ENCODE measurements at places on chromosomes 5 and 9.

- DNase-seq, result no peak
These were observed 55.2 kb upstream of the AFAP1L1 start for GRCh38 chr5:149216496-149216895.

- no peak for DNase-seq
These were observed 56.9 kb upstream of the SLC1A1 start for GRCh38 chr9:4433379-4433778.

DNA sequence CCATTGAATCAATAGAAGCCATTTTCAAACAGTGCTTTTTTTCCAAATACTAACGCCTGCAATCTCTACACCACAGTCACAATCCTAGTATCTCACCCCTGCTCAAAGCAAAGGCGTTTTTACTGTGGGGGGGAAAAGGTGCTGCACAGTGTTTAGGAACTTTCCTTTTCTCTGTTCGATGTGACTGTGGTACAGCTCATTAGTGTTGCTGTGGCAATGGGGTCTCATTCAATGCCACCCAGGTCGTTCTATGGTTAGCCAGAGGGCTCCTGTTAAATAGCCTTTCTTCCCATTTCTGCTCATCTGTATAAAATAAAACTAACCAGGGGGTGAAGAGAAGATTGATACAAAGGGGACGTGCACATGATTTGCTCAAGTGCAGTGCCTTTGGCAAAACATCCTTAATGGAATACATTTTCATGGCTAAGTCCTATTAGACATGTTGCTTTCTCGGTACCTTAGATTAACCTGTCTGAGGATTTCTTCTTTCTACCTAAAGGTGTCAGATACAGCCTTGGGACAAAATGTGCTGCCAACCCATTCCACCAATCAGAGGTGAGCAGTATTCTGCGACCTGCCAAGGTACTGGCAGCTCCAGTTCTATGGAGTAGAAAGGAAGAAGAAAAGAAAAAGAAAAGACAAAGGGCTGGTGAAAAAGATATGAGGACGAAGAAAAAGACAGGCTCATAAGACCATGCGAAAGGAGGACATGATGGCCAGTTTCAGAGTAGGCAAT lies 651.4 kb upstream of the DMAC1 start:
- DNase-seq, result no peak

- DNase-seq, result no peak
These were observed 897 bp downstream of the NDST1 start for GRCh38 chr5:150508828-150509227.

GRCh38 chr9:83474631-83475030 lies 63.6 kb downstream of the FRMD3 start:
- DNase-seq, result no peak

DNA sequence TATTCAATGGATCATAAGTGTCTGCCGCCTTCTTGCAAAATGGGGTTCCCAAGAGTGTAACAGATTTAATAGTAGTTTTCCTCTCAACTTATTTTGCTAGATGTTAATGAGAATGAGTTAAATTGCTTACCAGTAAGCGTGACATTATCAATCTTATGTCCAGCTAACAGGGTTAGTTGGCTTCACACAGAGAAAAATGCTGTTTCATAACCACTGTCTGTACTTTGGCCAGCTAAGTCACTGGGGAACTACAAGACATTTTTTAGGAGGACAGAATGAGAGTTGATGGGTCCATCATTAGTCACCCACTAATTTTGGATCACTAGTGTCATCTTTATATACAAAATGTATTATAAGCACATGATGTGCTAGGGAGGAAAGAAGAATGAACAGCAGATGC lies 1.4 kb downstream of the CDC37L1 start:
- no peak for DNase-seq

GRCh38 chr5:2718115-2718514 lies 33.4 kb downstream of the IRX2 start:
- no peak for DNase-seq

GRCh38 chr9:16265688-16266087 lies 604.8 kb downstream of the BNC2 start:
- DNase-seq, result no peak

DNA sequence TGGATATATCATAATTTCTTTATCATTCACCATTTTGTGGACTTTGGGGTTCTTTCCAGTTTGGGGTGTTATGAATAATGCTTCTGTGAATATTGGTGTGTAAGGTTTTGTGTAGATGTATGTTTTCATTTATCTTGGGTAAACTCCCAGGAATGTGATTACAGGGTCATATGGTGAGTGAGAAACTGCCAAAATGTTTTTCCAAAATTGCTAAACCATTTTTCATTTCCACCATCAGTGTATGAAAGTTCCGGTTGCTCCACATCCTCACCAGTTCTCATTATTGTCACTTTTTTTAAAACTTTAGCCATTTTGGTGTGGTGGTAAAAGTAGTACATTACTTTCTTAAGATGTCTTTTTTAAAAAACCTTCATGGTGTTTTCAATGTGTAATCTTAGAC lies 152.9 kb downstream of the NIPBL start:
- DNase-seq, result no peak
